Heart left ventricle (tissue), 16 donors: ENCODE measurements at places on chromosomes 4 and X. TPM values are rescaled to one million over a fixed set of nuclear protein-coding genes. Genes with fewer than 3 reads are reported as not detected.

The SYP gene
- total RNA-seq: 1.1 TPM

DNA sequence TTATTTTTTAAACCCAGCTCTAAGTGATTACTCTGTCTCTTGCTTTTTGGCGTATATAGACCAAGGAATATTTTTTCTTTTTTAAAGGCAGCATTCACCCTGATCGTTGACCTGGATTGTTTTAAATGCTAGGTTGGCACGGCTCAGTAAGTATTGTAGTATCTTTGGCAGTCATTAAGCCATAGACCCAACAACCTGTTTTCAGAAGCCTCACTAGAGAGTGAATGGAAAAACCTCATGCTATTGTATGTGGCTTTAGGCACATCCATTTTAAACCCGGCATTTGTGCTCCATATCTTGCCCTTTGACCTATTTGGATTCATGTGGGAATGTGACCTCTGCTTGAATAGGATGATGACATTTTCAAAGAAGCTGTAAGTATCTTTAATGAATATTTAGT lies 183.9 kb downstream of the SNCA start:
- DNase-seq: no peak

GRCh38 chr4:148015468-148015867 lies 283.6 kb downstream of the ARHGAP10 start:
- DNase-seq: no peak

- DNase-seq: no peak
Measured at GRCh38 chrX:39721566-39722279, 376.0 kb downstream of the BCOR start.

GRCh38 chr4:86755388-86755787 lies 93.8 kb downstream of the SLC10A6 start:
- no peak for DNase-seq

The GABRB1 gene
- 4.8 TPM for total RNA-seq

The GPR82 gene
- 0.08 TPM for total RNA-seq

GRCh38 chr4:56981795-56982201 lies 3.1 kb downstream of the POLR2B start:
- no peak for DNase-seq

GRCh38 chrX:40064055-40064597 lies 33.6 kb downstream of the BCOR start:
- no peak for DNase-seq

DNA sequence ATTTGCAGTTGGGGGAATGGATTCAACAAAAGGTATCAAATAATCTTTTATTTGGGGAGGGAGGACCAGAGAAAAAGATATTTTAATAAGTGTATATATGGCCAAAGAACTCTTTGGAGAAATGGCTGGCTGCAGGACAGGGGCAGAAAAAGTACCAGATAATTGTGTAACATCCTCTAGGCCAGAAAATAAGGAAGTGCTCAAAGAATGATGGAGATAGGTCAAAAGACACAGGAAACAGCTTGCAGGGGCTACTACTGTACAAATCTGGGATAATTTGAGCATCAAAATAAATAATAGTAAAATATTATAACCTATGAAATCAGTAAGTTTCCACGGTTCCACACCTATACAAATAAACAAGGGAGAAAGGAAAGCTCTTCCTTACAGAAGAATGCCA lies 34.8 kb downstream of the KLHL5 start:
- no peak for DNase-seq
